ENCODE measurements at places on chromosomes 6 and 20. TPM values are rescaled to one million over a fixed set of nuclear protein-coding genes. Genes with fewer than 3 reads are reported as not detected.

DNA sequence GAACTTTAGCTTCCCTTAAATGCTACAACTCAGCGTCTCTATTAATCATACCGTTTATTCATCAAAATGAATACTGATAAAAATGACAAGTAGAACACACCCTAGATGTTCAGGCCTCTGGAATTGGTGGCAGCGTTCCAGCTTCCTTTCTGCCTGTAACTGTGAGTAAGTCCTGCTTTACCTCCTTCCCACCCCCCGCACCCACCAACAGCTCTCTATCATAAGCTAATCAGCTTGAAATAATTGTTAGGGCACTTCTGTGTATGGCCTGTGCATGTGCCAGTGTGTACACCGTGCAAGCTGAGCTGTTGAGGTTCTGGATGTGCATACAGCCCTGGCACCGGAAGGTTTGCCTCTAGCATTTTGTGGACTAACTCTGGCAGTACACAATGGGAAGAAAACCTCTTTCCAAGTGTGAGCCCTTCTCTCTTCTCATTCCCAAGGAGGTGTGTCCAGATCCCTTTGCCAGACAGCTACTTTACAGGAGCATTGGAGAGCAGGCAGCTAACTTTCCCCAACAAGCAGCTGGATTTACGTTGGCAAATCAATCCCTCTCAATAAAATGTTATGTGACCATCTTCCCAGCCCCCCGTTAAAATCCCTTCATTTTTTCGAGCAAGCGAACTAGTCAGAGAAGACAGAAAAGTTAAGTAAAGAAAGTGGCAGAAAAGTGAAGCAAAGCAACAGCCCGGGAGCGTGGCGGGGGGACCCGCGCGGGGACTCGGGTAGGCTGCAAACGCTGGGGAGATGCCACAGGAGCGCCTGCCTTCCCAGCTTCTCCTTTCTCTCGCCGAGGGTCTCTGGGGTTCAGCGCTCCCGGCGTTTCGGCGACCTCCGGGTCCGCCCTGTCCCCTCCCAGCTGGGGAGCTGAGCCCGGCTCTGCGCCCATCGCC is 803 bp upstream of the ADGRG6 start:
- no peaks in the 10 kb centered on the region for H3K36me3 ChIP-seq
- peak overlapping the region; percentile 73 for H3K27ac ChIP-seq
- no peaks in the 10 kb centered on the region for H3K27me3 ChIP-seq

DNA sequence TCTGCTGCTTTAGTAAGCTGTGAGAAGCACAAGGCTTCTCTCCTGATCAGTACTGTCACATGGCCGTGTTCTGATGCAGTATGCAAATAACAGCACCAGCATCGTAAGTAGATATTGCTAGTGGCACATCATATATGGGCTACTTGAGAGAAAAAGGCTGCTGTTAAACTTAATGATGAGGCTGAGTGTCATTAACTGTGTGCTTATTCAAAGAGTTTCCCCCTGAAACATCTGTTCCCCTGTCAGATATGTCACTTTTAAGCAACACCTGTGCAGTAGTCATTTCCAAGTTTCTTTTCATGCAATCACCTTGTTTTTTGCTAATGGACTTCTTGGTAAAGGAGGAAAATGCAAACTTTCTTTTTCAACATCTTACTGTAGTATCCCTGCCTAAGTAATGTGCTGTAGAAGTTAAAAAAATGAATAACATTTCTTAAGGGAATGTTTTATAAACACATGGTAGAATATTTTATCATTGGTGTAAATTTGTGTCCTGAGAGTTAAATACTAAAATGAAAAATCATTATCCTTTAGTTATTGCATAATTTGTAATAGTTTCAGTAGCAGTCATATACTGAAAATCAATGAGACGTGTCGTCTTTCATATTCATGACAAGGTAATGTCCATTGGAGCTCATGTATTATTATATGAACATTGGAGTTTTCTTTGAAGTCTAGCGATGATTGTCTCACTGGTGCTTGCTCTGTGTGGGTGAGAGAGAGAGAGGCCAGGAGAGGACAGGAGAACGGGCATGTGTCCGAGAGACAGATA is 366.3 kb downstream of the CDKAL1 start:
- no peak for DNase-seq
- no peak overlapping the region for H3K27ac ChIP-seq
- H3K27me3 ChIP-seq, result no peaks in the 10 kb centered on the region
- no peaks in the 10 kb centered on the region for H3K4me1 ChIP-seq

- no peaks in the 10 kb centered on the region for H3K36me3 ChIP-seq
- H3K4me1 ChIP-seq, result peaks cover 6% of the 10 kb centered on the region
- H3K4me3 ChIP-seq, result no peak overlapping the region
Observed at GRCh38 chr6:96923400-96923799, 1.1 kb upstream of the KLHL32 start.

GRCh38 chr20:36252511-36252910 is 16.2 kb downstream of the AAR2 start:
- no peak overlapping the region for H3K27ac ChIP-seq
- DNase-seq, result no peak
- H3K4me3 ChIP-seq, result no peak overlapping the region
- peaks cover 36% of the 10 kb centered on the region for H3K36me3 ChIP-seq

GRCh38 chr6:8855411-8855810 is 420.1 kb upstream of the SLC35B3 start:
- no peak overlapping the region for H3K4me3 ChIP-seq
- H3K27ac ChIP-seq, result no peak overlapping the region
- no peaks in the 10 kb centered on the region for H3K36me3 ChIP-seq
- H3K4me1 ChIP-seq, result no peaks in the 10 kb centered on the region

The PCSK2 gene
- total RNA-seq, result 0.98 TPM

GRCh38 chr6:50847890-50848594 is 29.4 kb downstream of the TFAP2B start:
- no peak overlapping the region for H3K4me3 ChIP-seq
- H3K36me3 ChIP-seq, result no peaks in the 10 kb centered on the region

- H3K4me3 ChIP-seq, result no peak overlapping the region
- no peaks in the 10 kb centered on the region for H3K4me1 ChIP-seq
- DNase-seq, result no peak
- no peaks in the 10 kb centered on the region for H3K27me3 ChIP-seq
- no peaks in the 10 kb centered on the region for H3K36me3 ChIP-seq
- H3K27ac ChIP-seq, result no peak overlapping the region
Observed at GRCh38 chr20:1528811-1529210, 28.7 kb downstream of the SIRPD start.

DNA sequence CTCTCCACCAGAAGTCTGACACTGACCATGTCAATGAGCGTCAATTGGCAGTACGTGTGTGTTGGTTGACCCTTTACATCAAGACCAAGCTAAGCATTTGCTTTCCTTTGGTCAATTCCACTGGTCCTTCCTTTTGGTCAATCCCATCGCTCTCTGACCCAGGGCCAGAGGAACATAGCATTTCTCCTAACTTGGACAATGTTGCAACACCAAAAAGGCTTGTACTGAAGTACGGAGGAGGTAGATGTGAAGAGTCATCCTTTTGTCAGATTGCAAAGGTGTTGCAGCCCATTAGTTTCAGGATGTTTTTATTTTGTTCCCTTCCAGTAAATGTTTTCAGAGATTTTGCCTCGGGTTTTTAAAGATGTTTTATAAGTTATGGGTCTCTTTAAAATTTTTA is 24.6 kb downstream of the EDN1 start:
- peak; percentile 55 for DNase-seq
- H3K27me3 ChIP-seq, result no peaks in the 10 kb centered on the region
- no peaks in the 10 kb centered on the region for H3K36me3 ChIP-seq
- H3K4me1 ChIP-seq, result peaks cover 8% of the 10 kb centered on the region
- no peak overlapping the region for H3K4me3 ChIP-seq

DNA sequence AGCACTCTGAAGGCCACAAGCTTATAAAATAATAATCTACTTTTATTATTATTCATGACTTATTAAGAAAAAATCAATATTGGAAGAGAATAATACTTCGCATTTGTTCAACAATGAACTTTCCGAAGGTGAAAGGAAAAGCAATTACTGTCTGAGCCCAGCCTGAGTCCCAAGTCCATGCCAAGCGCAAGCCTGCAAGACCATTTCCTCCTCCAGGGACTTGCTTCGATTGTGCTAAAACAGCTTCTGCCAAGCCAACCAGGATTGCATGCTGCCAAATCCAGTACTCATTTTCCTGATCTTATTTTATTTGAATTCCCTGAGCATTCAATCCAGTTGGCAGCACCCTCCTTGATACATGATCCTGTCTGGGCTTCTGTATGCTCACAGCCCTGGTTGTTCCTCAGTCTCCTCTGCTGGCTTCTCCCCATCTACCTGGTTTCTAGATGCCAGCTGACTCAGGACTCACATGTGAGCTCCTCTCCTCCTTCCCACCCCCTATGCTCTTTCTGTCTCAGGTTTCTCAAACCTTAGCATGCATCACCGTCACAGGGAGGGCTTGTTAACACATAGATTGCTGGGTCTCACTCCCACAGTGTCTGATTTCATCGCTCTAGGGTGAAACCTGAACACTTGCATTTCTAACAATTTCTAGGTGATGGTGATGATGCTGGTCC is 55.9 kb upstream of the PSMF1 start:
- H3K36me3 ChIP-seq, result no peaks in the 10 kb centered on the region
- no peak overlapping the region for H3K27ac ChIP-seq
- DNase-seq, result no peak
- no peak overlapping the region for H3K4me3 ChIP-seq

- H3K27me3 ChIP-seq, result no peaks in the 10 kb centered on the region
- H3K36me3 ChIP-seq, result no peaks in the 10 kb centered on the region
- no peak overlapping the region for H3K27ac ChIP-seq
- H3K4me1 ChIP-seq, result peaks cover 1% of the 10 kb centered on the region
Observed at GRCh38 chr20:36441416-36441815, 99.9 kb upstream of the MYL9 start.

DNA sequence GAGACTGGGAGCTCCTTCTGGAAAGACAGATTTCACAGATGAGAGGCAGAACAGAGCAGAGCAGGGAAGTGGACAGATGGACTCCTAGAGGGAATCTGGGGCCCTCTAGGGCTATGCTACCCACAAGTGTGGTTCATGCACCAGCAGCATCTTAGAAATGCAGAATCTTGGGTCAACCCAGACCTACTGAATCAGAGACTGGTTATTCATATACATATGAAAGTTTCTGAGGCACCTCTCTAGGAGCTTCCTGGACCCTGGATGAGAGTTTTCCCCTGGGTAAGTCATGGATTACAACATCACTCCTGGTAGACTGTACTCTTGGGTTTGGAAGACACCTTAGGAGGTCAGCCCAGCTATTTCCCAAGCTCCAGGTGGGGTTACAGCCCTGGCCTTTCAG is 55.4 kb upstream of the SAYSD1 start:
- no peaks in the 10 kb centered on the region for H3K36me3 ChIP-seq
- no peak for DNase-seq
- H3K27me3 ChIP-seq, result no peaks in the 10 kb centered on the region
- H3K4me3 ChIP-seq, result no peak overlapping the region

The SGK2 gene
- total RNA-seq, result 5.4 TPM

- no peak overlapping the region for H3K4me3 ChIP-seq
- H3K36me3 ChIP-seq, result no peaks in the 10 kb centered on the region
- DNase-seq, result no peak
- H3K27me3 ChIP-seq, result no peaks in the 10 kb centered on the region
- no peak overlapping the region for H3K27ac ChIP-seq
Observed at GRCh38 chr6:37516076-37516919, 16.6 kb upstream of the CCDC167 start.

- no peak for DNase-seq
- H3K27me3 ChIP-seq, result no peaks in the 10 kb centered on the region
- peak within 1 kb of the TSS; percentile 95 for H3K27ac ChIP-seq
- H3K36me3 ChIP-seq, result no peaks in the 10 kb centered on the region
Observed at GRCh38 chr20:33674294-33675135, at the start of gene NECAB3. Gene NECAB3 (minus strand): TSS chr20:33674428. CDS start chr20:33674352, 76 bp downstream.

DNA sequence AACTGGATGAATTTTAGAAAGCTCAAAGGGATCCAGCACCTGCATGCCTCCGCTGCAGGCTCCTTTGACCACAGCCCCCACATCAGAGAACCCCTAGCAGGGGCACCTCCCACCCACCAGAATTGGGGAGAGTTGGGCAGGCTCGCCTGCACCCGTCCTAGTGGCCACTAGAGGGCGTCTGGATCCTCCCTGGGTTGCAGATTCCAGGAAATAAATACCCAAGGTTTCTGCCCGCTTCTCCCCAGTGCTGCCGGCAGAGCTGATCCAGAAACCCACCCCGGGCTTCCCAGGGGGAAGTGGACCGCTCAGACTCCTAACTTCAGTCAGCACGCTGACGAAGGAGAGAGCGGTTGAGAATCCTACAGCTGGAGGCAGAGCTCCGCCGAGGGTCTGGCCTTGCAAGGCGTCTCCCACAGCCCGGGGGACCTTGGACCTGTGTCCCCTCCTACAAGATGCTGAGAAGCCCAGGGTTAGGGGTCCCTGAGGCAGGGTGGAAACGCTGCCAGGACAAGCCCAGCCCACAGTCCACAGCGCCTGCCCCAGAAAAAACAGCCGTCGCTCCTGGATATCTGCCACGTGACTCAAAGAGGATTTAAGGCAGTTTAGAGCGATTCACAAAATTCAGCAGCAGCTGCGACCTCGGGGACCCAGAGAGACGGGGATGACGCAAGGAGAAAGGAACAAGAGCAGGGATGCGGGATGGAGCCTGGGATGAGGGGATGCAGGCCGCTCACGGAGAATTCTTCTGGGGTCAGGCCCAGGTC is 32.6 kb upstream of the PHACTR3 start:
- no peaks in the 10 kb centered on the region for H3K27me3 ChIP-seq
- no peak overlapping the region for H3K27ac ChIP-seq
- no peaks in the 10 kb centered on the region for H3K36me3 ChIP-seq
- H3K4me3 ChIP-seq, result peak overlapping the region; percentile 42

GRCh38 chr6:139336488-139336887 is 38.0 kb downstream of the CITED2 start:
- peaks cover 48% of the 10 kb centered on the region for H3K4me1 ChIP-seq
- H3K27ac ChIP-seq, result no peak overlapping the region
- no peak overlapping the region for H3K4me3 ChIP-seq
- H3K27me3 ChIP-seq, result no peaks in the 10 kb centered on the region
- H3K36me3 ChIP-seq, result no peaks in the 10 kb centered on the region
- DNase-seq, result no peak

The C20orf204 gene
- 0.98 TPM for total RNA-seq

- no peaks in the 10 kb centered on the region for H3K27me3 ChIP-seq
- no peaks in the 10 kb centered on the region for H3K36me3 ChIP-seq
- DNase-seq, result no peak
Observed at GRCh38 chr6:13629459-13630116, 14.5 kb downstream of the NOL7 start.

The ULBP3 gene
- 1.7 TPM for total RNA-seq

GRCh38 chr6:143746202-143747119 is 68.7 kb downstream of the PHACTR2 start:
- DNase-seq, result no peak
- no peaks in the 10 kb centered on the region for H3K27me3 ChIP-seq
- H3K4me1 ChIP-seq, result peaks cover 43% of the 10 kb centered on the region
- peak overlapping the region; percentile 23 for H3K4me3 ChIP-seq
- H3K27ac ChIP-seq, result peak overlapping the region; percentile 71

The AKIRIN2 gene
- 32.9 TPM for total RNA-seq

The RPN2 gene
- 103 TPM for total RNA-seq

GRCh38 chr6:52305948-52306767 is 21.6 kb upstream of the MCM3 start:
- H3K36me3 ChIP-seq, result no peaks in the 10 kb centered on the region
- no peak overlapping the region for H3K4me3 ChIP-seq
- H3K27me3 ChIP-seq, result no peaks in the 10 kb centered on the region
- H3K27ac ChIP-seq, result no peak overlapping the region
- no peak for DNase-seq
- peaks cover 18% of the 10 kb centered on the region for H3K4me1 ChIP-seq

Measured in vagina (tissue), 2 donors.